ENCODE measurements at places on chromosomes 5 and 9.

GRCh38 chr9:132784286-132784830 lies 93.7 kb downstream of the AK8 start:
- no peak for DNase-seq

GRCh38 chr9:116342061-116342460 lies 188.5 kb downstream of the PAPPA start:
- no peak for DNase-seq

DNA sequence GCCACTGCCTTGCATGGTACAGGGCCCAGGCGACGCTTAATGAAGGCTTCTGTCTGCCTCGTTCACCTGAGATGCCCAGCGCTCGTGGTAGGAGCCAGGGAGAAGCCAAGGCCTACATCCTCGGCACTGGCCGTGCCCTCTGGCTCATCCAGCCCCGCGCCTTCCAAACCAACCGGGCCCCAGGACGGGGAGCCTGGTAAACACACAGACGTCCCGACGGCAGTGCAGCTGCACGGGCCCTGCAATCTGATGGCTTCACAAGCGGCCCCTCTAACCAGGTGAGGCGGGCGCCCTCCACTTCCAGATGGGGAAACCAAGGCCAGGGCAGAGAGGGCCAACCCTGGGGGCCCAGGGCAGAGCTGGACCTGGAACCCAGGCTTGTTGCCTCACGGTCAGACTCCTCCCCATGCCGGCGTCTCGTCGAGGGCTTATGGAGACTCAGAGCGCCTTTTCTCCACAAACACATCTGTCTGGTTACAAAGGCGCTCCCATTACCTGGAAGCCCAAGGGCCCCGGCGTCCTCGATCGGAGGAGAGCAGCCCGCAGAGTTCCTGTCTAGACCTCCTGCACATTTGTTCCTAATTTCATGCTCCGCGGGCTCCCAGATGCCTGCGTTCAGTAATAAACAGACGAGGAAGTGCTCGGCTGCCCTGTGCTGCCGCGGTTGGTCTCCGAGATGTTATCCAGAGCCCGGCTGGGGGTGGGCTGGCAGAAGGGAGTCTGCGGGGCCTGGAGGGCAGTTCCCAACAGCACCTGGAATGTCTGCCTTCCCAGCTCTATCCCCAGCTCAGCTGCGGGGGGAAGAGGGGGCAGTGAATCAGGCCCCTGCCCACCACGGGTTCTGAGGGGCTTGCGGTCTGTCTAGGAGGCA lies 23.5 kb downstream of the FAM163B start:
- no peak for DNase-seq

- no peak for DNase-seq
Observed at GRCh38 chr5:44345871-44346270, 43.3 kb downstream of the FGF10 start.

DNA sequence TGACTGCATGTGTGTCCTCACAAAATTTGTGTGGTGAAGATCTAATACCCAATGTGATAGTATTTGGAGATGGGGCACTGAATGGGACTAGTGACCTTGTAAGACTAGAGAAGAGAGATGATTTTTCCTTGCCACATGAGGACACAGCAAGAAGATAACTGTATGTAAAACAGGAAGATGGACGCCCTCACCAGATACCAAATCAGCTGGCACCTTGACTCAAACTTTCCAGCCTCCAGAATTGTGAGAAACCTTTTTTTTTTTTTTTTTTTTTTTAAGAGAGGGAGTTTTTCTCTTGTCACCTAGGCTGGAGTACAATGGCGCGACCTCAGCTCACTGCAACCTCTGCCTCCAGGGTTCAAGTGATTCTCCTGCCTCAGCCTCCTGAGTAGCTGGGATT lies 40.3 kb downstream of the UBTD2 start:
- no peak for DNase-seq
